ENCODE measurements at places on chromosomes 1 and 21. TPM values are rescaled to one million over a fixed set of nuclear protein-coding genes. Genes with fewer than 3 reads are reported as not detected.
A peak's percentile ranks its signal among the peaks of the same experiment; 100 is the strongest.

DNA sequence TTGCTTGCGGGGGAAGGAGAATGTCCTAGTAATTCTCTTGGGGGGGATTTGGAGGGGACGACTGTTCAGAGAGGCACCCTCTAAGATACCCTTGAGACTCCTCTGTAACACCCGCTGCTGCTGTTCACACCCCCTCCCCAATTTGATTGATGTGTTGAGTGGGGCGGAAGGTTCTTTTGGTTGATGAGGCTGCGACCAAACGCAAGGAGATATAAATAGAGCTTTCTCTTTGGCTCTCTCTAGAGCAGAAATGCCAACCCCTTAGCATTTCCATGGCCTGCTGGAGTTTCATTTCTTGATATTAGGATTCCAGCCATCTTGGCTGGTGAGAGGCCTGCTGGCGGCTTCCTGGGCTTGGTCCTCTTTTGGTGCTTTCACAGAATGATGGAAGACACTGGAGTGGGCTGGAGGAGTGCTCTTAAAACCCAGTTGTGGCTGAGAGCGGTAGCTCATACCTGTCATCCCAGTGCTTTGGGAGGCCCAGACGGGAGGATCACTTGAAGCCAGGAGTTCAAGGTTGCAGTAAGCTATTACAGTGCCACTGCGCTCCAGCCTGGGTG is 2.0 kb downstream of the PIK3CD start:
- no peak for DNase-seq

ACKR1 gene
- not detected for total RNA-seq

S100A4 gene
- total RNA-seq = 458 TPM

- DNase-seq = no peak
Observed at GRCh38 chr1:15935056-15935950, 40.6 kb downstream of the ZBTB17 start.

DNA sequence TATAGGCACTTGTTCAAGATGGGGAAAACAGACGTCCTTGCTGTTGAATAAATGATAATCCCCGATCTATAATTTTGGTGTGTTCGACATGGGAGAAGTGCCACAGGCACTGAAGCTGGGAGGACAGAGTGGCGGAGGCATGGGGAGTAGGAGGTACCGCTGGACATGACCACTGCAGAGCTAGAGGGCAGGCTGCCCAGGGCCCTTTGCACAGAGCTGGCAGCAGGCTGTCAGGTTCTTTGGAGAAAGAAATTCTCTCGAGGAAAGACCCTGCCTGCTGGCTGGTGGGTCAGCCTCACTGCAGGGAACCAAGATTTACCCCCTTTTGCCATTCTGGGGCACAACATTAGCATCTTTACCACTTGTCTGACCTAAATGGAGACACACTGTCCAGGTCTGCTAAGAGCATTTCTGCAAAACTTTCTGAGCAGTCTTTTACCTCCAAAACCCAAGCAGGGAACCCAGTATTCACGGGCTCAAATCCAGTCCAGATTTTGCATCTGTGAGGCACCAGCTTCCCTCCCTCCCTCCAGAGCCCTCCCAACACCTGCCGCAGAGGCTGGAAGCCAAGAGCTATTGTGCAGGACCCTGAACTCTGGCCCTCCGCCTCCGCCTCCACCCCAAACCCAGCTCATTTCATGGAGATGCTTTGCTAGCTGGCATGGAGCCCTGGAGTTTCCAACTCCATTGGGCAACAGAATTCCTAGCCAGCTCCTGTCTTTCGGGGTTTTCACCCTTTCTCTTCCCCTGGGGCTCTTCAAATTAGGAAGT is 142.3 kb downstream of the PLXNA2 start:
- no peak for DNase-seq

- DNase-seq = no peak
Observed at GRCh38 chr1:220056374-220056773, 10.1 kb upstream of the EPRS1 start.

SAMSN1 gene
- total RNA-seq = not detected

- no peak for DNase-seq
Observed at GRCh38 chr1:181791721-181792120, 269.8 kb downstream of the ZNF648 start.

AGRN gene
- total RNA-seq = 144 TPM

STIL gene
- 15.4 TPM for total RNA-seq

GRCh38 chr1:161989108-161989507 is 34.6 kb downstream of the OLFML2B start:
- DNase-seq = peak; percentile 65

DNA sequence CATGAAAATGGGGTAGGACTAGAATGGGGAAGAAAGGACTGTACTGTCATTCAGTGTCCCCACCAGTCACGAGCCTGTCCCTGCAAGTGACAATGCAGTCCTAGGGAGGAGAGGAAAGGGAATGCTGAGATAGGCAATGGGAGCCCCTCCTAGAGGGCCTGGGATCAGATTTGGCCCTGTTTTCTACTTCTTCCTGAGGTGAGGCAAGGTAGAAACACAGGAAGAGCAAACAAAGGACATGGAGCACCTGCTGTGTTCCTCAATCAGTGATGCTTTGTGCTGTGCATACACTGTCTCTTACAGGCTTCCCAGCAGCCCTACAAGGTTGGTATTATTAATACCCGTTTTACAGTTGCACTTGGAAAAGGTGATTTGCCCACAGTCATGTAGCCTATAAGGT is 6.1 kb downstream of the FABP3 start:
- no peak for DNase-seq

DNA sequence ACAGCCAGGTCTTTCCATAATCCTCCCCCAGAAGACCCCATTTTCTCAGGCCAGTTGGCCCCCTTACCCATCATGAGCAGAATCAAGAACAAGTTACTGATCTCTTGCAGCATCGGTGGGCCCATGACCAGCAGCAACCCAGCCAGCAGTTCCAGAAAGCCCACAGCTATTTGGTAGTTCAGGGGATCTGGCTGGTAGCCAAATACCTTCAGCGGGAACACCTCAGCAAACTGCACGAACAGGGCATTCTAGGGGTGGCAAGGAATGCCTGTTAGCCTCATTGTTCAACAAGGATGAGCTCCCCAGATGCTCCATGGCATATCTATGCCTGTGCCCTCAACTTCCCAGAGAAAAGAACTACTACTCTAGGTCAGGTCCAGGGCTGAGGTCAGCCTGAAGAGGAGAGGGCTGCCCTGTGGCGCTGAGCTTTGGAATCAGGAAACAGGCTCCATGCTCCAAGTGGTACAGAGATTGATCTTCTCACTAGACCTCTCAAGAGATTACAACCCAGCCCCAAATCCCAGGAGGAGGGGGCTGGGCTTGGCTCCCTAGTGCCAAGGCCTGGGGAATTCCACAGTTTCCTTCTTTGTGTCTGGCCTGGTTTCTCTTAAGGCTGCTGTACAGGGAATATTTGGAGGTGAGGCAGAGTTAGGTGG is 1.3 kb downstream of the TMEM35B start:
- no peak for DNase-seq

IGSF9 gene
- not detected for total RNA-seq

DNA sequence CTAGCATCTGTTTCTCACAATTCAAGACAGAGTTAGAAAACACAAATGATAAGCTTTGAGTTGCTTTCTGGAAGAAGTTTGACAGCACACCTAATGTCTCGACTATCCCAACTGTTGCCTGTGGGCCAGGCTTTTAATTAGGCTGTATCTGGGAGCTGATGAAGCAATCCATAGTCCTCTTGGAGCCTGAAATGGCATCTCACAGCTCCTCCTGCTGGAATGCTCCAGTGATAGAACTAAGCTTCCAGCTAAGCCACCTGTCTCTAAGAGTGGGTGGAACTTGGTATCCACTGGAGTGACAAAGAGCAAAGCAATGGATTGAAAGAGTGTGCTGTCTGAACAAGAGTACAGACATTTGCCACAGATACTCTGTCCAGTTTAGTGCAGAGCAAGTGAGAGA is 605.3 kb upstream of the NR5A2 start:
- peak; percentile 54 for DNase-seq

DNA sequence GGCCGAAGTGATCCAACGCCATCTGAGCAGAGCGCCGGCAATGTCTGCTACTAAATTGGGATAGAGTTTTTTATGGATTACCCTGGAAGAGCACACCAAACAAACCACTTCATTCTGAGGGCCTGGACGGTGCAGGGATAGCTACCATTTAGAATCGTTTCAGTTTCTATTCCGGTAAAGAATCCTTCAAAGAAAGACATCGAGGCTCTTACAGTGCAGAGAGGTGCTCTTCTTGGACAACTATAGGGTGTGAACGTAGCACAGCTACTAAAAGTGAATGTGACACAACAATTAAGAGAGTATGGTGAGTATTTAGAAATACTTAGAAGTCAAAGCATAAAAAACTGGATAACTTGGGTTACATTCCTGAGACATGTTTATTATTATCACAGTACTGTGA is 16.1 kb downstream of the HIVEP3 start:
- DNase-seq = no peak

MFAP2 gene
- 31.3 TPM for total RNA-seq

GRCh38 chr1:36256558-36257374 is 32.5 kb downstream of the THRAP3 start:
- no peak for DNase-seq
